ENCODE measurements at places on chromosomes 12 and 14. TPM values are rescaled to one million over a fixed set of nuclear protein-coding genes. Genes with fewer than 3 reads are reported as not detected.

Gene BMAL2
- 1.1 TPM for total RNA-seq

- DNase-seq = no peak
These were observed 96.1 kb downstream of the TMX1 start for GRCh38 chr14:51335961-51336723.

GRCh38 chr12:92771001-92771400, 68.2 kb downstream of the PLEKHG7 start:
- no peak for DNase-seq

Gene PIWIL1
- not detected for total RNA-seq

GRCh38 chr12:46548605-46549071, 176.1 kb upstream of the SLC38A2 start:
- no peak for DNase-seq

All from Right ventricle myocardium superior (tissue), 1 donor.